ENCODE measurements at places on chromosomes 2 and 18.

DNA sequence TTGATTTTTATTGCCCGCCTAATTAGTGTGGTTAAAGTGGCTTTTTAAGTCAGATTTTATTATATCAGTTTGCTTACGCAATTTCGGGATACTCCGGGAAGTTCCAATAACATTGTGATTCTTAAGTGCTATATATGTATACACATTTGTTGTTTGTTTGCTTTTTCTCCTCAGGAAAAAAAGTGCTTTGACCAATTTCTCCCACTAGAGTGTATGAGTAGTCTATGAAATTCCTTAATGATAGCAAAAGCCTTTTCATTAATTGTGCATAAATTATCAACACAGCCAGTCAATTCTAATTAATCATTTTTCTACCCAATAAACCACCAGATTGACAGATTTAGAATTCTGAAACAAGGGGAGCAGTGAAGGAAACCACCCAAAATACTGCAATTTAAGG, 172.2 kb downstream of the DPP10 start:
- DNase-seq: no peak

DNA sequence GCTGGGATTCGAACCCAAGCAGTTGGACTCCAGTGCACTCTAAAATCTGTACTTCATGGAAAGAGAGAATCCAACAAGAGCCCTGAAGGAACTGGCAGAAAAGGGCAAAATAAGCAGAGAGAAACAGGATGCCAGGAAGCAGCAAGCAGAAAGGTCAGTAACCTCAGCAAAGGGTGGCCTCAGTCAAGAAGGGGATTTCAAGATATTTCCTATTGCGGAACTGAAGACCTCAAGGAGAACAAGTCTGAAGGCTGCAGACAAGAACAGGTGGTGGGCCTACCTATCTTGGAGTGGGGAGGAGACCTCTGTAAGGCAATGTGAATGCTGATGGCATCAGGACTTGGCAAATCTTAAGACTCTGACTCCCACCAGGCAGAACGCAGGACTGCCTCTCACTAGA, 20.1 kb upstream of the MREG start:
- DNase-seq: no peak

GRCh38 chr2:238643400-238643907, 204.4 kb upstream of the TWIST2 start:
- DNase-seq: no peak

DNA sequence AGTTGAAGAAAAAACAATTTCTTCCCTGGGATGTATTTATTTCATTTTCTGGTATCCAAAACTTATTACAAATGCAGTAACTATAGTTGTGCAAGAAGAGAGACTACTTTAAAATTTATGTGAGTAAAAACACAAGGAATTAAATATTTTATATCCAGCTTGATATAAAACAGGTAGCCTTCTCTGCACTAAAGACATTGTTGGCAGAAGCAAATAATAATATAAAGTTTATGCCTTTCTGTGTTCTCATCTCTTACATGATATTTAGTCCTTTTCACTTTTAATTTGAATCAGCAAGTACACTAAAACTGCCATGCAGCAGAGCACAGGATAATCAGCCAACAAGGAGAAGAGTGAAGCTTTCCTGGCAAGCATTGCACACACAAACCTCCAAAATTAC, 352.7 kb downstream of the ARL6IP6 start:
- DNase-seq: no peak

GRCh38 chr2:100334929-100335328, 12.6 kb upstream of the LONRF2 start:
- DNase-seq: no peak

- DNase-seq: no peak
Observed at GRCh38 chr2:100980046-100980445, 22.0 kb upstream of the RPL31 start.

Data from neuronal stem cell (in vitro differentiated cells).